ENCODE measurements at places on chromosomes 5 and 9.

- no peak for DNase-seq
Measured at GRCh38 chr5:51278539-51278938, 104.7 kb upstream of the ISL1 start.

GRCh38 chr9:113705306-113705927 is 170.7 kb upstream of the ZNF618 start:
- no peak for DNase-seq

GRCh38 chr9:110601098-110601497 is 21.6 kb upstream of the SVEP1 start:
- DNase-seq, result no peak

GRCh38 chr5:140109018-140109758 is 4.7 kb upstream of the PURA start:
- no peak for DNase-seq

- no peak for DNase-seq
Measured at GRCh38 chr5:41629897-41630296, 119.5 kb upstream of the PLCXD3 start.

- DNase-seq, result no peak
Measured at GRCh38 chr9:93122721-93123221, 11.3 kb downstream of the NINJ1 start.

- no peak for DNase-seq
Measured at GRCh38 chr5:93252165-93252564, 328.9 kb downstream of the NR2F1-AS1 start.

DNA sequence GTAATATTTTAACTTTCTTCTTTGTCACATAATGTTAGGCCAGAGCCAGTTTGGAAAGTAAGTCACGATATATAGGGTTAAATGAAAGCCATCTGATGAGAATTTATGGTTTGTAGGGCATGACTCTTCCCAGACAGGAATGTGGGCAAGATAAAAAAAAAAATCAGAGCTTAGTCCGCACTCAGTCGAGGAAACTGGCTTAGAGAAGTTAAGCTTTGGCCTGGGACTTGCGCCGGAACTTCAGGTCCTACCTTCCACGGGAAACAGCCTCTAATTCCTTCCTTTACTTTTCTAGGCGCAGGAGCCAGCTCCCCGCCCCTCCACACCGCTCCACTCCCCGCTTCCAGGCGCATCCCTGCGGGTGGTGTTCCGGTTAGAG is 475 bp downstream of the DDX31 start:
- no peak for DNase-seq

DNA sequence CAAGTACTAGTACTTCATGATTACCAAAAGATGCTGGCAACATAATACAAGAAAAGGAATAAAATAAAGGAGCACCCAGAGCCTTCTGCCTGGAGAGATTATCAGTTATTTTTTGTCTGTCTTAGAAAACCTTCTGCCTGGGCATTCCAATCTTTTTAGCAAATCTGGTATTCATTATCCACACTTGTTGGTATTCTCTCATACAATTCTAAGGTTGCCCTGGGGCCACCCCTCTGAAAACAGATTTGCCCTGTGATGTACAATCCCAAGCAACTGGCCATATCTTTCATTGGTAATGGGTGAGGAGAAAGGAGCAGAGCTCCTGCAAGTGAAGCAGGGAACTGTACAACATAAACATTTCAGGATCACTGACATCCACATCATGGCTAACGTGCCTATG is 47.8 kb downstream of the WDR41 start:
- DNase-seq, result no peak

GRCh38 chr5:1722877-1723276 is 76.8 kb downstream of the MRPL36 start:
- no peak for DNase-seq

DNA sequence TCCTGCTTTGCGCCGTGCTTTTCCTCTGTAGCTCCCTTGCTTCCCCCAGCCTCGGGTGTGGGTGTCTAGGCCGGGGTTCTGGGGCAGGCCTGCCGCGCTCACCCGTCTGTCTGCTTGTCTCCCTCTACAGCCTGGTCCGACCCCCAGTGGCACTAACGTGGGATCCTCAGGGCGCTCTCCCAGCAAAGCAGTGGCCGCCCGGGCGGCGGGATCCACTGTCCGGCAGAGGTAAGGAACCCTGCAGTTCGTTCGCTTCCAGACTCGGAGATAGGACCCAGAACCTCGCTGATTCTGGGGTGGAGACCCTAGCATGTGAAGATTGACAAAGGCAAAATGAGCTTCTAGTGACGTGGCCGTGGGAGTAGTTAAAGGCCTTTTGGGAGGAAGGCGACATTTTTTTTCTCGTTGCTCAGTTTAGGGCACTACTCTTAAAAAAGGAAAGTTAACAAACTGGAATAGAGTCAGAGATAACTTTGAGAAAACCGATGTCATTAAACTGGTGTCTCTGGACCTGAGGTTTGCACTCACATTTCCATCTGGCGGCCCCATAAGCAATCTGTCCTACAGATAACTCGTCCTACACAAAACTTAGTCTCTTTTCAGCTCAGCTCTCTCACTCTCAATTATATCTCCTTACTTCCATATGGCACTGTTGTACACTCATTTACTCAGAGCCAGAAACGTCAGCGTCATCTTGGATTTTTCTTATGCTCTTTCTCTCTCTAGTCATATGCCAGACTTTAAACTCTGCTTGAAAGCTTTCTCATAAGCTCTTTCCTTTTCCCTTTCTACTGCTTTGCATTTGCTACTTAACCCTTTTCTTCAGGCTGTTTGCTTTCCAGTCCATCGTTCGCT is 561 bp downstream of the SEC61B start:
- DNase-seq, result no peak

DNA sequence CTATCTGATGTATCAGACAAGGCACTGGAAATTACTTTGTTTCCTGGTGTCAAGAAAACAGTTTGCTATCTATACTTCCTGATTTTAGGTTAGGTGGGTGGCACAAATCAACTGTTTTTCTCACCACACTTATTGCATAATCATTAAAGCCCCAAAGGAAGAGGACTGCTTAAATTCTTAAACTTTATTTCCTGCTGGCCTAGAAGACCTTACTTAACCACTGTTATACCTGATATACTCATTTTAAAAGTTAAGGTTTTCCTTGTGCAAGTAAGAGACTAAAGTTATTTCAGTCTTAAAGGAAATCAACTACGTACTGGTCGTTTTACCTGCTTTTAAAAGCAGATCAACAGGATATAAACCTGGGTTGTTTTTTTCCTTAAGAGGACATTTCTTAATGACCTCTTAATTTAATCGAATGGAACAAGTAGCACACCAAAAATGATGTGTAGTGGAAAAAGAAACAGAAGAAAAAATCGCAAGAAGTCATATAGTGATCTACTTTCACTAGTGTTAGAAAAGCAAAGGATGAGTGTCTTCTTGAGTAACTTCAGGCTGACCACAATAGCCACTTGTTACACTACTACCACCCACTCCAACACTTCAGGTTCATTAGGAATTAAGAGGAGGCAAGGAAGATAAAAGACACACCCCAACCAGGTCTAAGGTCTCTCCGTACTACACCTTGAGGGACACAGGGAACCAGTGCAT is 974 bp downstream of the CLINT1 start:
- no peak for DNase-seq

GRCh38 chr5:91777671-91778070 is 394.6 kb upstream of the ARRDC3 start:
- no peak for DNase-seq

DNA sequence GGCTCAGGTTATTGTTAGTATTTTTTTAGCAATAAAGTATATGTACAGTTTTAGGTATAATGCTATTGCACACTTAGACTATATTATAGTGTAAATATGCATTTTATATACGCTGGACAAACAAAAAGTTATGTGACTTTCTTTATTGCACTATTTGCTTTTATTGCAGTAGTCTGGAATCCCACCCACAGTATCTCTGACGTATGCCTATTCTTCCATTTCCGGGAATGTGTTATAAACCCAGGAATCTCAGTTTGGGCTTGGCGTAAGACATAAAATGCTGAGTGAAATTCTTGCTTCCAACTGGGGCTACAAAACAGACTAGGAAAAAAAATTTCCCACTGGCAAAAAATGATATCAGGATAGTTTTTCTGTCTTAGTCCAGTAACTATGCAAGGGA is 119.1 kb downstream of the HTR1A start:
- DNase-seq, result no peak

- DNase-seq, result no peak
Measured at GRCh38 chr5:147567917-147568598, 58.2 kb upstream of the DPYSL3 start.

GRCh38 chr5:2886531-2886930 is 135.1 kb upstream of the IRX2 start:
- DNase-seq, result no peak

DNA sequence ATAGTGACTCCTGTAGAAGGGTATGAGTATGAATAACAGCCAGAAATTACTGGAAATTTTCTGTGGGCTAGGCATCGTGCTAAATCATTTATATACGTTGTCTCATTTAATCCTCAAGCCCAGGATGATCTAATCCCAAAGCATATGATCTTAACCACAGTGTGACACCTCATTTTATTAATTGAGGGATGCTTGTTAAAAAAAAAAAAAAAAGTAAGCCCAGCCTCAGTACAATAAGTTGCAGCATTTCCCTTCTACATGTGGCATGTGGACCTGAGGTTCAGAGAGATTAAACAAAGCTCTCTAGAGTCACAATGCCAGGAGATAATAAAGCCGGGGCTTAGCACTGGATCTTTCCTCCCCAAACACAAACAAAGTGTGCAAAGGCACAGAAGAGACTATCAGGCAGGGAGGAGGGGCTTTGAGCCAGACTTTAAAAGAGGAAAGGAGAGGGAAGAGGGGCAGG is 49.5 kb downstream of the KLF4 start:
- no peak for DNase-seq

DNA sequence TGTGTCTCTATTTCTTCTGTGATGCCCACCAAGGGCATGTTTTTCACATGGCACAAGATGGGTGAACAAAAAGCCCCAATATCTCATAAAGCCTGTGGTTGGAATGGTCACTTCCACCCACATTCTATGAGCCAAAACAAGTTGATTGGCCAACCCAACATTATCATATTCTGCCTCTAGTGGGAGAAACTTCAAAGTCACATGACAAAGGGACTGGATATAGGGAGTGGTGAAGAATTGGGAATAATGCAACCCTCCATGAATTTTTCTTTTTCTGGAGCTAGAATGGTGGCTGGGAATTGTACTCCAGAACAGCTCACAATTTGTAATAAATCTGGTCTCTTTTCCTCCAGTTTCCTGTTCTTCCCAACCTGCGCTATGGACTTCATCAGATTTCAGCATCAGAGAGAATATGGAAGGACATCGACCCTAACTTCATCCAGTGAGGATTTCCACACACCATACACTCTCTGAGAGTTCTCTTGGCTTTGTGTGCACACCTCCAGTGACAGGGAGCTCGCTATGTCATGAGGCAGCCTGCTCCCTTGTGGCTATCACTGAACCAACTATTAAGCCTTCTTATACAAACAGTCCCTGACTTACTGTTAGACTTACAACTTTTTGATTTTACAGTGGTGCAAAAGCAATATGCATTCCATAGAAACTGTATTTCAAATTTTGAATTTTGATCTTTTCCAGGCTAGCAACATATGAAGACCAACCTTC is 12.0 kb upstream of the B4GALT1 start:
- DNase-seq, result no peak

GRCh38 chr5:23405316-23406068 is 101.9 kb upstream of the PRDM9 start:
- DNase-seq, result no peak

- DNase-seq, result peak; percentile 77
Measured at GRCh38 chr5:100903039-100903887, at the start of gene ST8SIA4. ST8SIA4 (minus strand) TSS chr5:100903282; CDS start chr5:100902955, 327 bp downstream.

DNA sequence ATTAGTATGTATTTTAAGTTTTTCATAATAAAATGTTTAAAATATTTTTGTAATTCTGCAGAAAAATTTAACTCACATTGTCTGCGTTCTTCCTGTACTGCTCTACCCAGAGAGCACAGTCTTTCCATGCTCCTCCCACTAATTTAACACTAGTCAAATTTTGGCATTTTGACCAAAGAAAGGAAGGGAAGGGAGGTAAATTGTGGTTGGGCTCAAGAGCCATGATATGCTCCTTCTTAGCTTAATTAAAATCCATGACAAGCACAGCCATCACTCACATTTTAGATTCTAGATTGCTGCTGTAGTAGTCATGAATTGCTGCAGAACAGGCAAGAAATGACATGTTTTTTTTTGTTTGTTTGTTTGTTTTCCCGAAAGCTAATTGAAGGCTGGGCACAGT is 98.4 kb downstream of the NLN start:
- no peak for DNase-seq

DNA sequence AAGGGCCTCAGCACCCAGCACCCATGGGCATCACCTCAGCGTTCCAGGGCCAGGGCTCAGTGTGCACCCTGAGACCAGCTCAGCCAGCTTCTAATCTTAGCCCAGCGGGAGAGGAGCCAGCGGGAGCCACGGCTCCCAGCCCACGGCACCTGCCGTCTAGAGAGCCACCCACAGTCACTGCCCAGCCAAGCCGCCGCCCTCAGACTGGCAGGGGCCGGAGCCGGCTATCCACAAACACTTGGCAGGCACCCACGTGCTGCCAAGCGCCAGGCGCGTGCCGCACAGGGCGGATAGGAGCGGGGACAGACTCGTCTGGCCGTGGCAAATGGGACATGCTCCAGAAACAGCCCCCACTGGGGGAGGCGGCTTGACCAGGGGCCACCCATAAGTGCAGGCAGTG is 18.6 kb downstream of the BRD3 start:
- no peak for DNase-seq

DNA sequence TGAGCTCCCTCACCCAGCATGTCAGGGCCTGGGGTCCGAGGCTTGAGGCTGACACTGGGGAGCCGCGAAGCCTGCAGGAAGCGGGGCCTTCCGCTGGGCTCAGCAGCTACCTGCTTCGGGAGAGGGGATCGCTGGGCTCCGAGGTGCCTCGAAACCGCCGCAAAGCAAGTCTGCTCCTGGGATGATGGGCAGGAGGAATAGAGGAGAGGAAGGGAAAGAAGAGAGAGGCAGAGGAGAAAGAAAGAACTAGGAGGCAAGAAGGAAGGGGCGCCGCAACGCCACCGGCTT is 1.5 kb upstream of the PRDM12 start:
- DNase-seq, result no peak

DNA sequence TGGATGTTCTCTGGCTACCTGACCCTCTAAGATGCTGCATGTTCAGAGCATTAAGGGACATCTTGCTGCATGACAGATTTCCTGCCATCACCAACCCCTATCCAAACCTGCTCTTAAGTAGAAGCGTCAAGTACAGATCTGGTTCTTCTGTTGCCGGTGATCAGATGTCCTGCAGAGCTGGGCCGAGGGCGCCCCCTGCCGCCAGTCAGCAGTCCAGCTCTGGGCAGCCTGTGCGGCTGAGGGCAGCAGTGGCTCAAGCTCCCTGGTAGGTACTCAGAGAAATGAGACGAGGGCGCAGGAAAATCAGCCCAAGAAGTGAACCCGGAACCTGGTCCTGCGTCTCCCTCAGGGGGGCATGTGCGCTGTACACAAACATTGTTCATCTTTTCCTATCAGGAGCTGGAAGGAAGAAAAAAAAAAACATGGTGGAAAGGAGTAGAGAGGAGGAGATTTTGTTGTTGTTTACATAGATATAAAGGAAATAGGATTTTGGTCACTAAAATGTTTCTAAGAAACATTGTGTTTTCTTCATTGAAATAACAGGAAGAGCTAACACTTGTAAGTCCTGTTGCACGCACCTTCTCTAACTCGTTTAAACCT is 95.8 kb downstream of the CFAP90 start:
- DNase-seq, result no peak

GRCh38 chr9:108219664-108220063 is 636.1 kb downstream of the ACTL7B start:
- DNase-seq, result no peak

- no peak for DNase-seq
Measured at GRCh38 chr5:1647580-1647979, 123.8 kb upstream of the LPCAT1 start.
